Activated T-helper 1 cell treated with Interleukin-2 at 50 U/mL for 16 hours (primary cell): ENCODE measurements at places on chromosomes 2 and 18.

DNA sequence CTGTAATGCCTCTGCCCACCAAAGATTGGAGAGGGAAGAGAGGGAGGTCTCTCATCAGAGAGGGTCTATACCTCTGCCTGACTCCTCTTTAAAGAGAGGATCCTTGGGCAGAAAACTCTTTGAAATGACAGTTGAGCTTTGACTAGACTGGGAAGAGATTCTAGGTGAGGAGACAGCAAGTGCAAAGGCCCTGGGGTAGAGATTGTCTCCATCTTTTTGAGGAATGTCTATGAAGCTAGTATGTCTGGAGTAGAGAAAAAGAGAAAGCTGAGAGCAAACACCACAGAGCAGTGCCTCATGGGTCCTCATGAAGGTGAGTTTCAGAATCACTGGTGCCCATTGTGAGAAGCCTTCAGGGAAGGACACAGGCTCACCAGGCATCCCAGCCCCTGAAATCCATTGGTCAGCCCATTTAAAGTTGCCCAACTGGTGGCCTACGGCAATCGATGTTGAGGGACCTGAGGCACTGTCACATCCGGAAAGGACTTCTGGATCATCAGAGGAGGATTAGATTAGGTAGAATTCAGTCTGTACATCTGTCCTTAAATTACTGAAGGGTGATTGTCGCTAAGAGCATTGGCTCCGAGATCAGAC, 31.5 kb downstream of the LBH start:
- no peak for DNase-seq

- DNase-seq = no peak
These were observed 278.2 kb upstream of the LRRTM4 start for GRCh38 chr2:77800410-77800809.

DNA sequence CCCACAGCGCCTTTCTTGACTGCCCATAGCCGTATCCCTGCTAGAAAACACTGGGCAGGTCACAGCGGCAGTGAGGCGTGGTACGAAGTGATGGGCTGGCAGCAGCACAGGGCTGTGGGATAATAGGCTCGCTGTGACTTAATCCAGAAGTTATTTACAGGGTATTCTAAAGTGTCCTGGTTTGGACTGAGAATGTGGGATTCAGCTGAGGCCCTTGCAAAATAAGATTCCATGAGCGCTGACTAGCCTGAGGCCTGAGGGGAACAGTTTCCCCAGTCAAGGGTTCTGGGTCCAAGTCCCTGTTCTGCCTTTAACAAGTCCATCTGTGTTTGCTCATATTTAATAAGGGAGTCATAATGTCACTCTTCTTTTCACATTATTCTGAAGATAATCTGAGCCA, 34.6 kb downstream of the SETBP1 start:
- no peak for DNase-seq

DNA sequence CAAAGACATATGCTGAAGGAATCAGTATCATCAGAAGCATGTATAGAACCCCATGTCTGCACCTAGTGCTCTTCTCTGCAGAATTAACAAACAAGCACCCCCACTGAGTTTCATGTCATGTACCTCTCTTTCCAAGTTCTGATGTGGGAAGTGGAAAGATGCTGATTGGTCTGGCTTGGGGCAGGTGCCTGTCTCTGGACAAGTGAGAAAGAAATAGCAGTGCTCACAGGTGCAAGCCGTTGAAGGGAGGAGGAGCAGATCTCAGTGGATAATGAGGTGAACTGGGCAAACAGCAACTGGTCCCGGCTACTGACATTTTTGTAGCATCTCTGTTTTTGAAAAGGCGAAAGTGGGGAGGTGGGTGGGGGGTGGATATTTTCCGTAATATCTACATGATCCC, 17.5 kb upstream of the ACVR1 start:
- no peak for DNase-seq

- no peak for DNase-seq
These were observed 89.0 kb upstream of the BOD1L2 start for GRCh38 chr18:57057890-57058289.

DNA sequence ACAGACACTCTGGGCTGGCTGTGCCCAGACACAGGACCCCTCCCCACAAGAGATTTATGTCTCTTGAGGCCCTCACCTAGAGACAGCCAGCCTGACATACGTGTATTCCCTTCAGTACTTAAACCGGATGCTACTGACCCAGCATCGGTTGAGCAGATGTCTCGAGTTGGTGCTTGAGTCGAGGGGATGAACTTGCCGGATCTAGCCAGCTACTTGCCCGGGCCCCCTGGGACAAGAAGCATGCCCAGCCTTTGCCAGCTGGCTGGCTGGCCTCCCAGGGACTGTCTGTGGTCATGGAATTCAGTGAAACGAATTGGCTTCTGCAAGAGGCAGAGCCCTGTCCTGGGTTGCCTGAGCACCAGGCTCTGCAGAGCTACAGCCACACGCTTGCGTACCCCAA, 36.0 kb downstream of the DNMT3A start:
- no peak for DNase-seq

DNA sequence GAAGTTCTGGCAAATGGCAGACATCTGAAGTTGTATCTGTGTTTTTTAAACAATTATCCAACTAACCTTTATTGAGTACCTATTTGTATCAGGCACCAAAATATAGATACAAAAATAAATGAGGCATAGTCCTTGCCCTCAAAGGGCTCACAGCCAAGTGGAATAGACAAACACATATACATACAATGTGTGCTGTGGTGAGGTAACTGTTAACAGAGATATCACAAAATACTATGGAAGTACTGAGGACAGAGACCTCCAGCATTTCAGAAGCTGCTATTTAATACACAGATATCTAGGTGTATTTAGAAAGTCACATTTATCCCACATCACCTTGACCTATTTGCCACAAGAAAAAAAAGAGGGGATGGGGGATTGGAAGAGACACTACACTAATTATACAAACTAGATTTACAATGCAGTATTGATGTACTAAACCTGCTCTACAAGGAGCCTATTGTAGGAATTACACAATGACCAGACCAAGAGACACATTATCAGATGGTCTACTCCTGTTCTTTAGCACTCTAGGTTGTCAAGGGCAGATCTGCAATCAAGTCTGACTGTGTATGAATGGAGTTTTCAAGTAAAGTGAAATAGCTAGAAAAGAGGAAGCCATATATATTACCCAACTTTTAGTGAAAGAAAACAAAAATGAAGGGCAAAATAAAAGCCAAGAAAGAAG, 62.2 kb downstream of the SPIRE1 start:
- DNase-seq = no peak

DNA sequence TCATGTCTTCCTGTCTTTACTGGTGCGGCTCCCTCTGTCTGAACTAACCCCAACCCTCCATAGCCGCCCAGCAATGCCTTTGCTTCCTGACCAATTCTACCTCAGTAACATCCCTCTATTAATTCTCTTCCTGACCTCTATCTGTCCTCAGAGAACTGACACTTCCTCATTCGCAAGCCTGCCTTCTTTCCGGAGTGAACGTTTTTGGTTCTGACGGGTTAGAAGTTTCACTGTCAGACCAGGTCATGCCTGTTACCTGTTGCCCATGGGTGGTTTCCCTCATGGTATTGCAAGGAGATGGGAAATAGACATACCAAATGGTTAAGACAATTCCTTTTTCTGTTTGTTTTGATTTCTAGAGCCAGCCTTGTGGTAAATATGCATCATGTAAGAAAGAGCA, 453.4 kb upstream of the SLC14A2 start:
- DNase-seq = no peak

- no peak for DNase-seq
These were observed 29.0 kb downstream of the LAMA3 start for GRCh38 chr18:23718243-23718720.

DNA sequence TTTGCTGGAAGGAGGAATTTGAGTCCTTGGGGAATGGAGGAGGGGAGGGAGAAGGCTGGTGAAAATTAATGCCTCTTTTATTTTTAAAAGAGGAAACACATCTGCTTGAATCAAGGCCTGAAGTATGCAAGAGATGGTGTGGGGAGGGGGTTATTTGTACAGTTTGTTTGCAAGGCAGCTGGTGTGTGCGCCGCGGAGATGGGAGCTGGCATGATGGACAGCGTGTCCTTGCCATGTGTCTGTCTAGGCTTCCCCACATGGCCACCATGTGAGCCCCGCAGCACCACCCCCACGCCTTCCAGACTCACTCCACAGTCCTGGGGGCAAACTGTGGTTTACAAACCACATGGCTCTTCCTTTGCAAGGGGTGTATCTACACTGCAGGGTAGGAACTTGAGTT, 154.8 kb upstream of the APCDD1 start:
- no peak for DNase-seq

- DNase-seq = no peak
These were observed 113.6 kb downstream of the LAMA1 start for GRCh38 chr18:7004009-7004408.

DNA sequence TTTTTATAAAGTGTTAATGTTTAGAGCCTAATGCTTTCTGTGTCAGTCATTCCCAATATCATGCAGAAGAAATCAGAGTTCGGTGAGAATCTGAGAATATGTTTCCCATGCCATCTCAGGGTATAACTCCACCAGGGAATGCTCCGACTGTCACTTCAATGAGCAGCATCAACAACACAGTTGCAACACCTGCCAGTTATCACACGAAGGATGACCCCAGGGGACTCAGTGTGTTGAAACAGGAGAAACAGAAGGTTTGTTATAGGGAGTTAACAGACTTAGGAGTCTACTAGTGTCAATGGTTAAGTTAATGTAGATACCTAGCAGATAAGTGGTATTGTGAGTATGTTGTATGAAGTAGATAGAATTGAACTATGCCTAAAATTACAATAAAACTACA, 31.0 kb downstream of the VAPA start:
- no peak for DNase-seq
